ENCODE measurements at places on chromosomes 6 and 20.

DNA sequence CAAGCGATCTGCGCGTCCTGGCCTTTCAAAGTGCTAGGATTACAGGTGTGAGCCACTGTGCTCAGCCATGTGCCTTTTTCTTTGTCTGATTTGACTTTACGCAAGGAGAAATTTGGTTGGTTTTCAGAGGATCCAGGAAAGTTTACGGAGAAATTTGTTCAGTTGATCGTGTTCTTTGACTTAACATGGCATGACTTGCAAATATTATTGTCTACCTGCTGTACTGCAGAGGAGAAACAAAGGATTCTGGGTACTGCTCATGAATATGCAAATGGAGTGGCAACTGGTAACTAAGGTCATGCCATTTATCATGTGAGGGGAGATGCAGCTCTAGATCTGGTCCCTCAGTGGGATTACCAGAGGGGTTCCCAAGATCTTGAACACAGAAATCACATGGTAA is 68.8 kb upstream of the CHD6 start:
- no peak for DNase-seq

- no peak for DNase-seq
Measured at GRCh38 chr6:96675597-96675996, 112.7 kb downstream of the FHL5 start.

DNA sequence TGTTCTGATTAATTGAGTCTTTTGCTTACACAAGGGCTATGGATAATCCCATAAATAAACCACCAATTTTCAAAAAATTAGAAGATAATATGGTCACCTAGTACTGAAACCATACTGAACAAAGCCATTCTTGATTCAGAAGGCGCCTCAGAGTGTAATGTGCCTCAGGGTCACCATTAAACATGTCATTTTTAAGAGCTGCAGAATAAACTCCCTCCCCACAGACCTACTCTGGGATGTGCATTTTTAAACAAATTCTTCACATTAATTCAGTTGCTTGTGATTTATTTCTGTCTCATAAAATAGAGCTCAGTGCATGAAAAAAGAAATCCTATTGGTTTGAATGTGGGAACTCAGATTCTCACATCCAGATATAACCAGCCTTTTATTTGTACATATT is 202.1 kb upstream of the HEY2 start:
- DNase-seq, result no peak

DNA sequence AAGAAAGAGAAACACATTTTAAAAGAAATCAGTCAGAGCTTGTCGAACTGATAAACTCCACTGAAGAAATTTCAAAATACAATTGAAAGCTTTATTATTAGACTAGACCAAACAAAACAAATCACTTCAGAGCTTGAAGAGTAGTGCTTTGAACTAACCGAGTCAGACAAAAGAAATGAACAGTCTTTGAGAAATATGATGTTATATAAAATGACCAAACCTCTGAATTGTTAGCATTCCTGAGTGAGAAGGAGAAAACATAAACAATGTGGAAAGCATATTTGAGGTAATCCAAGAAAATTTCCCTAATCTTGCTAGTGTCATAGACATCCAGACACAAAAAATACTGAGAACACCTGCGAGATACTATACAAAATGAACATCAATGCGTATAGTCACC is 13.2 kb upstream of the CST4 start:
- peak; percentile 48 for DNase-seq

- DNase-seq, result no peak
Measured at GRCh38 chr20:38724626-38725147, 401 bp downstream of the SLC32A1 start.

DNA sequence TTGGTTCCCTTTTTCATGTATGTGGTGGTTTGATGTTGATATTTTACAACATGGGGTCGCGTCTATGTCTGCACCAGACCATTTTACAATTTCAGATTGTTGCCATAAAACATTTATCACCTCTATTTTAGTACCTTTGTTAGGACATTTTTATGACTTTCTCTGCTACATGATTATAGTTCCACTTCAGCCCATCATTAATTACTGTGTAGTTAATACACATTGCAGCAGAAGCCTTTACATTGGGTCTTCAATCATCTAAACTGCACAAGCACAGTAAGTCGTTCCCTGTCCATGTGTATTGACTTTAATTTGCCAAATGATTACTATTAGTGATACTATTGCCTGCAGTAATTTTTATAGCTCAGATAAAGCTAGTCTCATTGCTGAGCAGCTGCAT is 15.7 kb upstream of the TMEM217 start:
- no peak for DNase-seq

- no peak for DNase-seq
Measured at GRCh38 chr6:40556023-40556422, 31.1 kb downstream of the LRFN2 start.

DNA sequence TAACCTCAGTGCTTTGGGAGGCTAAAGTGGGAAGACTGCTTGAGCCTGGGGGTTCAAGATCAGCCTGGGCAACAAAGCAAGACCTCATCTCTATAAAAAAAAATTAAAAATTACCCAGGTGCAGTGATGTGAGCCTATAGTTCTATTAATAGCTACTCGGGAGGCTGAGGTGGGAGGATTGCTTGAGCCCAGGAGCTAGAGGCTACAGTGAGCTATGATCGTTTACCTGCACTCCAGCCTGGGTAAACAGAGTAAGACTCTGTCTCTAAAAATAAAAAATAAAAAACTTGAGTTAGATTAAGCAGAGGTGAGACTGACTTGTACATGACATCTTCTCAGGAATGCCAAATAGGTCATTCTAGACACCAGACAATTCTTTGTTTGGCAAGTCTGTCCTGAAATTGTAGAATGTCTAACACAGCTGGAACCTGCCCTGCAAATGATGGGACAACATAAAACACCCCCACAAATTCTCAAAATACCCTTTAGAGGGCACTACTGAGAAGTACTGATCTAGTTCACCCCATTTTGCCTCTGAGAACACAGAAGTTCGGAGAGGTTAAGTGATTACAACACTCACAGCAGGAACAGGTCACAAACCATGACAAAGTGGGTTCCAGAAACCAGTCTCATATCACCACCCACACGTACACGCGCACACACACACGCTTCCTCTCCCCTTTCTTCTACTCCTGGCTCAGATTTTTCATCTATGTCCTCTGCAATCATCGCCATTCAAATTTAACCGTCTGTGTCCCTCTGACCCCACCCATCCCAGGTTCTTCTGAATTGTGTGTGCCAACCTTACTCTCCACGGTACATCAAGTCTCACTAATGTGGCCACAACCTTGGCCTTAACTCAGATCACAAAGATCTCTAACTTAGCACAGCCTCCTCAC is 38.3 kb downstream of the ARHGAP18 start:
- no peak for DNase-seq

DNA sequence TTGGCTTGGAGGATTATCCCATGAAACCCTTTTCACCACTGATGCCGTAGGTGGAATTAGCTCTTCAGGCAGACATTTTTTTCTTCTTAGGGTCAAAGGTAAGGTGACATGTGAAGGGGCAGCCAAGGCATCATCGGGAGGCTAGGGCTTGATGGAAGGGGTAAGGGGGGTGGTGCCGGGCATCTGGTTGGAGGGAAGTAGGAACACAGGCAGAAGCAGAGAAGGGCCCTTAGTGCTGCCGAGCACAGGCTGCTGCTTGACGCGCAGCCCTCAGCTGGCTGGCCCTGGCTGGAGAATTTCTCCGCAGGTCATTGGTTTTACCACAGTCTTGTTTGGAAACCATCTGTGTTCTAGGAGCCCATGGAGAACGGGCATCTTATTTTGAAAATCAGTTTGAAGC is 54.7 kb downstream of the TRAF3IP2 start:
- DNase-seq, result no peak

GRCh38 chr6:105795913-105796517 is 290.1 kb upstream of the PRDM1 start:
- peak; percentile 34 for DNase-seq

- DNase-seq, result no peak
Measured at GRCh38 chr20:40770564-40771307, 81.7 kb upstream of the MAFB start.

GRCh38 chr20:46930640-46931339 is 36.1 kb downstream of the EYA2 start:
- DNase-seq, result no peak

GRCh38 chr6:157244780-157245179 is 78.5 kb downstream of the TMEM242 start:
- no peak for DNase-seq

DNA sequence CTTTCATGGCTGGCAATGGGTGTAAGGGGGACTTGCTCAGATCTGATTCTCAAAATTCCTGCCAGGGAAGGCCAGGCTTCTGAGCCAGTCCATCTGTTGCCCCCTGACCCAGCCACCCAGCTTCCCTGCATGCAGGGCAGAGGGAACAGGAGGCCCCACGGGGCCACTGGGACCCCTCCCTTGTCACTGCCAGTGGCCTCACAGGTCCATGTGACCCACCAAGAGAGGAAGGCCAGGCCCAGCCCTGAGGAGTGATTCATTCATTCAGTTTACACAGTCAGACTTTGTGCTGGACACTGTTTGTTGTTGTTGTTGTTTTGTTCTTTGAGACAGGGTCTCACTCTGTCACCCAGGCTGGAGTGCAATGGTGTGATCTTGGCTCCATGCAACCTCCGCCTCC is 39.5 kb downstream of the UBE2V1 start:
- DNase-seq, result no peak

DNA sequence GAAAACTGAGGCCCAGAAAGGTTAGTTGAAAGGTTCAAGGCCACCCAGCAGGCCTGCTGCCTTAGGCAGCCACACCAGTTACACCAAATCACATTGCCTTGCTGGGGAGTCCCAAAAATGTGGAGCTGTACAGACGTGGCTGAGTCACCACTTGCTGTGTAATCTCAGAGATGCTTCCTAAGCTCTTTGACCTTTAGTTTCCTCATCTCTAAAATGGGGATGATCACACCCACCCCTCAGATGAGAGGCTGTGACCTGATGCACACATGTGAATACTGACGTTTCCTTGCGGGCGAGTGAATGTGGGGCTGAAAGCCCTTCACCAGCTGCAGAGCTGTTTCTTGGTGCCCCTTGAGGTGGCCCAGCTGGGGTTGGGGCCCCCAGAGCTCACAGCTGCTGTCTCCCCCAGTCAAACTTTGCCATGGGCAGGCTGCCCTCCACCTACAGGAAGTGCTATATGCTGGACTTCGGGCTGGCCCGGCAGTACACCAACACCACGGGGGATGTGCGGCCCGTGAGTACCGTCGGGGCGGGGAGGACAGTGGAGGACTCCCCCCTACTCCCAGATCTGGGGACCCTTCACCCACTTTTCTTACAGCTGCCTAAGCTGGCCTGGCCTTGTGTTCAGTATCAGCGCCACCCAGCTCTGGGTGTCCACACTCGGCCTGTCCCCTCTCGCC is 11.0 kb downstream of the TTBK1 start:
- peak; percentile 23 for DNase-seq

- no peak for DNase-seq
Measured at GRCh38 chr6:288866-289265, 3.4 kb upstream of the DUSP22 start.

GRCh38 chr6:137874204-137875057 is 7.4 kb downstream of the TNFAIP3 start:
- no peak for DNase-seq

DNA sequence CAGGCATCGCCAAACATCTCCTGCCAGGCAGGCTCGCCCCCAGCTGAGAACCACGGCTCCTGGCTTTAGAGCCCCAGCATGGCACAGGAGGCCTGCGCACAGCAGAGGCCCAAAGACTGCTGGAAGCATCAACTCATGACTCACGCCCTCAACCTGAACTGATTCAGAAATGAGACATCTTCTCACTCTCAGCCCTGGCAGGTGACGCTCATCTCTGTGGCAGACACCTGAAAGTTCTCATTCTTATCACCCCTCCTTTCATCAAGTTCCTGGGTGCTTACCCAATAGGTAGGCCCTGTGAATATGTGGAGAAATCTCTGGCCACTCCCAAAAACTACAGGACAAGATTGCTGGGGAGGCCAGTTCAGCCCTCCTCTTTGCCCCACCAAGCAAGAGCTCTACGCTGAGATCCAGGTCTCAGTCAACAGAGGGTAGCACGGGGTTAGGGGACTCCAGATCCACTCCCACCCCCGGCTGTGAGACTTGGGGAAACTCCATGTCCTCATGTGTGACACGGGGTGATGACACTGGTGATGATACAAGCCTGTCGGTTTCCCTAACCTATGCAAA is 11.3 kb downstream of the NFATC2 start:
- DNase-seq, result no peak
